ENCODE measurements at places on chromosomes 6 and 20.

DNA sequence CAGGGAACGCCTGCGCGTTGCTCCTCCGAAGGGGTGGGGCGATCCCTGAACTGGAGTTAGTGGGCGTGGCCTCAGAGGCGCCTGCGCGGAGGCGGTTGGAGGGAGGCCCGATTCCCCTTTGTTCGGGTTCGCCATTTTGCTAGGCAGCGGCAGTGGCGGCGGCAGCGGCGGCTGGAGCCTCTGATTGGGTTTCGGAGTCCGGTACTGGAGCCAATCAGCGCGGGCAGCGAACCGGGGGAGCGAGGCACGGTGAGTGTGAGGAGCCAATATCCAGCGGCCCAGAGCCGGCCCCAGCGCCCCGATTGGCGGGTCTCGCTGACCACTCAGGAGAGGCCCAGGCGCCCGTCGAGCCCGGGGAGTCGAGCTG, at the start of gene NFYA:
Gene NFYA (plus strand): TSS at position 139 of the 367 bp plus-strand sequence. CDS start 6,116 bp downstream, outside the sequence.
- DNase-seq, result peak; percentile 97

DNA sequence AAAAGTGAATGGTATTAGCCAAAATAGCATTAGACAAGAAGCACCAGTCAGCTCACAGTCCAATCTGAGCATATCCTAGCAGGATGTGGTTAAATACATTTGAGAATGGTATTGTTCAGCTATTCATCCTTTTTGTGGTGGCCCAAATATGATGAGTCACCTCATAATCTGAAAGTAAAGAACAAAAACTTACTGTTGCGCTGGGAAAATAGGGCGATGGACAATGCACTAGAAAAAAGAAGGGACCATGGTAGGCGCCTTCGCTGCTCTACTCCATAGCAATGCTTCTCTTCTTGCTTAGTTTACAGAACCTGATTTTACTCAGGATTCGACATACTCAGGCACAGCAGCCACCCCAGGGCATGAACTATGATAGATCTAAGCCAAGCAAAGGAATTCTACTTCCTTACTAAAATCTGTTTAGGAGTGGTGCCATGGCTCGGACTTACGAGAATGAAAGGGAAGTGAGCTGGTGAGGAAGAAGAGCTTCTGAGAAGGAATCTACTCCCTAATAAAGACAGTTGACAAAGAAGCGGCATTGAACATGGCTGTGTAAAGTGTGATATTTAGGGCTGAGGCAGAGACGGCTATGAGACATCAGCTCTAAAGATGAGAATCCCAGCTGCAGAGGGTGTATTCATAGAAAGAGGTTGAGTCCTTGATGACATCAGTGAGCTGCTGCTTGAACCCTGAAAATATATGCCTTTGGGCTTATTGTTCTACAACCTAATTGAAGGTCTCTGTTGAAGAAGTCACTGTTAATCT, 16.6 kb upstream of the FBXO9 start:
- no peak for DNase-seq

DNA sequence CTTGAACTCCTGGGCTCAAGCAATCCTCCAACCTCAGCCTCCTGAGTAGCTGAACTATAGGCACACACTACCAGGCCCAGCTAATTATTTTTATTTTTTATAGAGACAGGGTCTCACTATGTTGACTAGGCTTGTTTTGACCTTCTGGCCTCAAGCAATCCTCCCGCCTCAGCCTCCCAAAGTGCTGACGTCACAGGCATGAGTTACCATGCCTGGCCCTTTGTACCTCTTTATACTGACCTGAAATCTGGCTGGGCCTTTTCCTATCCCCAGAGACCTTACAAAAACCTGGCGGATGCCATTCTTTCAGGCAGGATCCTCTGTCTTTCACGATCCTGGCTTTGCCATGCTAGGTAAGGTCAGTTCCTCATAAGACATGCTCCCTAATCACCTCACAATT, 11.5 kb downstream of the WFDC3 start:
- no peak for DNase-seq

DNA sequence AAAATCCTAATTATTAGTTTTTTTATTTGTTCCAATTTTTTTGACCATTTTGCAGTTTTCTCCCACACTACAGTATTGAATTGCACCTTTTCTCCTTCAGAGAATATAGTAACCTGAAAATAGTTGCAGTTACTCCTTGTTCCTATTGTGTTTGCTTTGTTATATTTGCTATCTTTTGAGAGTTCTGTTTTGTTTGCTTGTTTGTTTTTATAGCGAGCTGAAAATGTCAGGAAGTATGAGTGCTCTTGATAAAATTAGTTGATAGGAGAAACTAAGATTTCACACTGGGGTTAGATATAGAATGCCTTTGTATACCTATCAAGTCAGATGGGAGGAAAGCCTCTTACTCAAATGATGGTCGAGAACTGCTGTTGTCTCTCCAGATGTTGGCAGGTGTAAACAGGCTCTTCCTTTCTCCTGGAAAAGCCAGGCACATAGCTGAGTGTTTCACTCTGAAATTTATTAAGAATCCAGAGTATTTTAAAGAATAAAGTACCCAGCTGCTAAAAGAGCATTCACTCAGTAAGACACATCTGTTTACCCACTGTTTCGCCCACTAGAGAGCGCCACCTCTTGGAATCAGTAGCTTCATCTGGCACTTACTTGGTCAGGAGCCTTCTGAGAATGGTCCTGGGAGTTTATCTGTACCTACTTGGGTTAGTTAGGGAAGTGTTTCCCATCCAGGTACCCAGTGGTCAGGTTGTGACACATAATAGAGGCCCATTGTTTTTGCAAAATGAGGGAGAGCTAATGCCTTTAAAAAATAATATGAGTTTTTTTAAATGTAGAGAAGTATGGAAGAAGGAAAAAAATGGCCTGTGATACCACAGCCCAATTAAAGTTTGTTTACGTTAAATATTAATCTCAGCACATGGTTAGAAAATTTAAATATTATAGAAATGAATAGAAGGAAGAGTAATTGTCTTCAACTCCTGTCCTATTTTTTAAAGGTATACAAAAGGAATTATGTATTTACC, 11.2 kb downstream of the NT5DC1 start:
- peak; percentile 47 for DNase-seq

- no peak for DNase-seq
These were observed 119.7 kb upstream of the NXT1 start for GRCh38 chr20:23230766-23231385.

- DNase-seq, result no peak
These were observed 572.0 kb downstream of the KIF16B start for GRCh38 chr20:16001286-16001685.

- DNase-seq, result no peak
These were observed 11.4 kb downstream of the PKIB start for GRCh38 chr6:122621638-122622037.

DNA sequence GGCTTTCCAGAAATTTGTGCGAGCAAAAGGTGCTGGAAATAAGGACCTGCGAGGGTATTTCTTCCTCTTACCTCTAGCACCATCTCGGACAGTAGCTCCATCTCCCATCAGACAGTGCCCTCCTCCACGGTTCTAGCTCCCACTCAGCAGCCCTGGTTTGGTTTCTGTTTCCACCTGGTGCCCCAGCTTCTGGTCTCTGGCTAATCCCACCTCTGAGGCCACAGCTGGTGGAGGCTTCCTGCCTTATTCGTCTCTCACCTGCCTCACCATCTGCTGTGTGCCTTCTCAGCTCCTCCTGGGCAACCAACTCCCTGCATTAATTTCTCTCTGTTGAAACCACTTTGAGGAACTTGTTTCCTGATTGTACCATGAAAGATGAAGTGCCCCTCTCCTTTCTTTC, 162.4 kb upstream of the CDYL start:
- DNase-seq, result no peak

- peak; percentile 52 for DNase-seq
These were observed 390.1 kb upstream of the CITED2 start for GRCh38 chr6:139764498-139764986.

GRCh38 chr6:117328500-117328899, 63.1 kb downstream of the VGLL2 start:
- no peak for DNase-seq

Measured in HL-60 (cell line).